Germinal center (tissue), 1 donor: ENCODE measurements at places on chromosomes 7 and 10.

DNA sequence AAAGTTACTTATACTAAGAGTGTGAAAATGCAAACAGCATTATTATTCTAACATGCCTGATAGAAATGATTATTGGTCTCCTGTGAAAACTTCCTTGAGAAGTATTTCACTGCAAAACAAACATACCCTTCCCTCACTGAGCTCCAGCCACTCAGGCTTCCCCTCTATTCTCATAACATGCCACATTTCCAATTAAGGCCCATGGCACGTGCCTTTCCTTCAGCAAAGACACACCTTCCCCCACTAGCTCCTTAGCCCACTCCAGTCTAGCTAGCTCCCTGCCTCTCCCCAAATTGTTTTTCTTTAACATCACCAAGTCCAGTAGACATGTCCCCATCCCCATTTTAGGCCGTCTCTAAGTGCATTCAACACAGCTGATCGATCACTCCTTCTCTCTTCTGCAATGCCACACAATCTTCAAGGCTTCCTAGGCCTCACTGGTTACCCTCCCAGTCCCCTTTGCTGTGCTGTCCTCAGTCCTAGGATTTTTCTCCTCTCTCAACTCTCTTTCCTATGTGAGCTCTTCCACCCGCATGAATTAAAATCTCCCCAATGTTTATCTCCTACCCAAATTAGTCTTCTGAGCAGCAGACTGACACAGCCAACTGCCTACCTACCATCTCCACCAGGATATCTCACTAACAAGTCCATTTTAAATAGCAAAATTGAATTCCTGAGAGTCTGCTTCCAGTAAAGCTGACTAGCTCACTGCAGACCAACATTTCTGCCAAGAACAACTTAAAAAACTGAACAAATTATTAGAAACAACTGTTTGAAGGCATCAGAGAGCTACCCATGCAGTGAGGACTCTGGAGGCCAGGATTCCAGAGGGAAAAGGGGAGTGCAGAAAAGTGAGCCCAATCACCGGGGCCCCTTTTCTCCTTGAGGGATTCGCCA is 11.9 kb downstream of the CYTH3 start:
- no peak for DNase-seq

- peak; percentile 23 for DNase-seq
Observed at GRCh38 chr7:77940647-77941046, 142.1 kb downstream of the PHTF2 start.

- no peak for DNase-seq
Observed at GRCh38 chr10:23362069-23362830, 17.7 kb upstream of the C10orf67 start.

- no peak for DNase-seq
Observed at GRCh38 chr10:126478546-126478945, 90.3 kb upstream of the ADAM12 start.

- no peak for DNase-seq
Observed at GRCh38 chr7:72710983-72711382, 117.0 kb downstream of the TYW1B start.

- no peak for DNase-seq
Observed at GRCh38 chr7:139548302-139549028, 25.0 kb downstream of the CLEC2L start.

- DNase-seq = no peak
Observed at GRCh38 chr7:131904760-131905327, 348.4 kb upstream of the PODXL start.

- DNase-seq = no peak
Observed at GRCh38 chr10:95275726-95276366, 15.0 kb downstream of the PDLIM1 start.

GRCh38 chr10:4352414-4352961 is 473.5 kb upstream of the AKR1E2 start:
- no peak for DNase-seq

DNA sequence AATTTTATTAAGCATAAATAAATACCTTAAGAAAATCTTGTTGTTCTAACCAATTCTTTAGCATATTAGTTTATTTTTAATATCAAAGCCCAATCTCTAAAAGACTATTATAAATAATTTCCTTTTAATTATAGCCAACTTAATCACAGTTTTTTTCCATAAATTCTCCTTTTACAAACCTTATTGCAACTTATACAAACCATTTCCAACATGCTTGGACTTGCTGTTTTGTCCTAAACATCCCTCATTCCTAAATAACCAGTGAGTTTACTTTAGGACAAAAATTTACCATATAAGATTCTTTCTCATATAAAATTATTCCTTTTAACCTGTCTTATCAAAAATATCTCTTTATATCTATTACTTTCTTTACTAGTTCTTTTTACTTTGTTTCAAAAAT is 25.2 kb upstream of the LSM8 start:
- DNase-seq = no peak

GRCh38 chr10:63896992-63897391 is 375.8 kb downstream of the REEP3 start:
- DNase-seq = no peak

GRCh38 chr10:133347710-133348517 is 741 bp downstream of the PRAP1 start:
- DNase-seq = no peak
